Fibroblast of lung (primary cell): ENCODE measurements at places on chromosomes 7 and 10.

GRCh38 chr10:58791137-58791536 is 278.5 kb downstream of the BICC1 start:
- peak; percentile 74 for DNase-seq

DNA sequence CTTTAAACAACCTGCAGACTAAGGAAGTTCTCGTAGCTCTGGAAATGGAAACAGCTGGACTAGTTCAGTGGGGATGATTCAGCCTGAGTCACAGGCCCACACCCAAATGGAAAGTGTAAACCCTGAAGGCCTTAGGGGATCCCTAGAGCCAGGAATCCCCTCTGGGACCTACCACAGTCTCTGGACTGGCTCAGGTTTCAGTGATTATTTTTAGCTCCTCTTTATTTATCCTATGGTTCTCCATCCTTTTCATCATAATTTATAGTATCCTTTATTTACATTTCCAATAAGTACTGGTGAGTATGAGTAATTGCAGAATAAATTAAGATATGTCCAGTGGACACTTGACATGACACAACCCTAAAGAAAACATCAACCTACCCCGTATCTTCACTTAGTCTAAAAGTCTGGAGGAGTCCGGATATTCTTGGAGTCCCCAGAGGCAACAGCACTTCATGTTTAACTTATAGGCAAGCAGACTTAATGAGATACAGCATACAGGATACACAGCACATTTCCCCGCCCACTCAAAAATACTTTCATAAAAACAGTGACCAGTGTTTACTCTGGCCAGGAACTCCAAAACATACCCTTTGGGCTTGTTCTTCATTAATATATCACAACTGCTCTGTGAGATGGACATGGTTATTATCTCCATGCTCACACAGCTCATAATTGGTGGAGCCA is 28.4 kb upstream of the SEMA3E start:
- DNase-seq, result peak; percentile 99

GRCh38 chr10:69807122-69807521 is 5.4 kb downstream of the COL13A1 start:
- DNase-seq, result peak; percentile 48

- no peak for DNase-seq
Measured at GRCh38 chr10:25175527-25176420, 973 bp downstream of the GPR158 start.

- no peak for DNase-seq
Measured at GRCh38 chr7:123757095-123757494, 8.3 kb upstream of the WASL start.

DNA sequence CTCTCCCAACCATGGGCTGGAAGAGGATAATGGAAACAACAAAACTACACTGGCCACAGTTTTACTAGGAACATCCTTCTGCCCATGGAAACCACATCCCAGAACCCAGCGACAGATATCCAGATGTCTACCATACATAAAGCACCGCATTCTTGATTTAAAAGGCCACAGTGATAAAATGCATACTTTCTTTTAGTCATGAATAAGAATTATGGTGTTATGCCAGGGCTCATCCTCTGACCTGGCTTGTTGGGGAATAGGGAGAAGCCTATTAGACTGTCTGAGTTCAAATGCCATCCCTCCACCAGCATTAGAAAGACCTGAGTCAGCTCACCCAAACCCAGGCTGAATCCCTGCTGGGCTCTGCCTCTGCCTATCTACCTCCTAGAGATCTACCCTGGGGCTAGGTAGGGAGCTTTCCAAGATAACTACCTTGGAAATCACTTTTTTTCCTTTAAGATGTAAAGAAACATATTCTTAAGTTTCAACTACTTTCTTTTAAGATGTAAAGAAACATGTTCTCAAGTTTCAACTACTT is 5.2 kb downstream of the ABCA13 start:
- DNase-seq, result no peak

DNA sequence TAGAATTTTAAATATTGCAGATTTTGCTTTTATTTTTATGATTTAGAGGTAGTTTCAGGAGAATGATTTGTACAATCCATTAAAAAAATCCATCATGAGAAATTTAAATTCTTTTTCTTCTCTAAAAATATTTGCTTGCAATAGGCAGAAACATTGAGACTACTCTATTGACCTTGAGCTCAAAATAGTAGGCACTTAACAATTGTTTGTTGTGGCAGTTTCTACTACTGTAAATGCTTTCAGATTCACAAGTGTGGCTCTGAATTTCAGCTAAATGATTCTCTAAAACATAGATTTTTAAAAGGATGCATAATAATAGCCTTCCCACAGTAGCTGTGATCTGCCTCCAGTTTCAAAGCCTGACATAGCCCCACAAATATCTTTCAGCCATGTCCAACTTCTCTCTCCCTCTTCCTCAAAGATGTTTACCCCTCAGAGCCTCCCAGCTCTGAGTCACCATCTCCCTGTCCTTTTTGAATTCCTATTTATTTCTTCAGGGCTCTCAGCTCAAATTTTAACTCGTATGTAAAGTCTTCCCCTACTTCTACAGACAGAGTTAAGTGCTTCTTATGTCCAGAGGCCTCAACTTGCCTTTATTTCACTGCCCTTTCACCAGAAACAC is 160.5 kb downstream of the AOAH start:
- DNase-seq, result peak; percentile 46

DNA sequence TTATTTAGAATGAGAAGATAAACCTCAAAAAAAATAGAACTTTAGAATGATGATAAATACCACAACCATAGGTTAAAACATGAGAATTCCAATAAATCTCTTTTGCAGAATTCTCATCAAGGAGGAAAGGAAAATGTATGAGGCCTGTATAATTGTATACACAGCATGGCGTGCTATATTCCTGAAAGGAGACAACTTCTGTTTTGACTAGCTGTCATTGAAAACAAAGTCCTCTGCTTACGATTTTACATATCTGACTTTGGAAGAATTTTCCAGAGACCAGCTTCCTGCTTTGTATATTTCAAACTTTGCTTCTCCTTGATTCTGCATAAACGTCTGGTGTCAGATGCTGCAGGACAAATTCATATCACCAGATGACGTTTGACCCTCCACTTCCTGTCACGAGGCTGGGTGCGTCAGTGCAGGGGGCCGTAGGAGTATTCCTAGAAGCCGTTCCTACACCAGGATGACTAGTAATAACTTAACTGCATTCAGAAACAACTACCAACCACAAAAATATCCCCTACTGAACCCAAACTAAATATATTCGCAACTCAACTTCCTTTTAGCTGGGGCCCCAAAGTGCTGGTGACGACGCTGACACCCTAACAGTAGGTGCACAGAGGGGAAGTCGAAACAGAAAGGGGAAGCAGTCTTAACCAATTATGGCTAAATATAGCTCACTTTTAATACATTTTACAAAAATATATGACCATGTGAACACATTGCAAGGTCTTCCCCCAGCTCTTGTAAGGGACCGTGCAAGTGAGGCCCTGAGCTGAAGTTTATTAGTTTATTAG is 178.6 kb upstream of the INHBA start:
- peak; percentile 39 for DNase-seq

GRCh38 chr7:34160261-34160752 is 255.0 kb downstream of the BMPER start:
- DNase-seq, result peak; percentile 90

DNA sequence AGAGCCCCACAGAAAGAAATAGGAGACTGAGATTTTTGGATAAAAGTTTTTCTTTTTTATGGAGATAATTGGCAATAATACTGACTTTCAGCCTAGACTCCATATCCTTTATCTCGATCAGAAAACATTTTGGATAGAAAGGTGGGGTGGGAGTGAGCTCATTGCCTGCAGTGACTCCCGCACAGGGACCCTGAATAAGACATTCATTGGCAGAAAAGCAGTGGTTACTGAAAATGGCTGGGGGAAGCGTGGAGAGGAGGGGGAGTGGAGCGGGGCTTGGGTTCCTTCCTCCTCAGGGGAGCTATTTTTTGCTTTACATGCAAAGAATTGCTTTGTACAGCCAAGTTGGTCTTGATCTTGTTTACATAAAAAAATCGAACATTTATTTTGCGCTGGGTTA is 90.4 kb upstream of the BMPER start:
- DNase-seq, result no peak

DNA sequence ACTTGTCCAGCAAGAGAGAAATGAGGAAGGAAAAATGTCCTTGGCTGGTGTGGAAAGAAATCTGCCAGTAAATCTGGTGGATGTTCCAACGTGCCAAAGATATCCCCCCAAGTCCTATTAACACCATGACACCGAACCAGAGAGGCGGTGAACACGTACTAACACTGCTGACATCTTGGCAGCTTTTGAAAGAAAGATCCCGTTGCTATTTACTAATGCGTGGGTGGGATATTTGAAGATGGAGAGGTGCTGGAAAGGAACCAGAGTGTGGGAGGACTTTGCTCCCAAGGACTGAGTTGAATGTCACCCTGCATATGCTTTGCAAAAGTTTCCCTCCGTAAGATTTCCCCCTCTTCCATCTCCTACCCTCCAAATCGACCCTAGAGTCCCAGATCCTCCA is 7.9 kb downstream of the CCDC3 start:
- DNase-seq, result no peak

GRCh38 chr7:20268824-20269223 is 51.6 kb upstream of the MACC1 start:
- DNase-seq, result peak; percentile 9

- DNase-seq, result no peak
Measured at GRCh38 chr7:120462991-120463390, 190.0 kb downstream of the KCND2 start.

GRCh38 chr10:3647074-3647473 is 137.9 kb downstream of the KLF6 start:
- DNase-seq, result no peak

DNA sequence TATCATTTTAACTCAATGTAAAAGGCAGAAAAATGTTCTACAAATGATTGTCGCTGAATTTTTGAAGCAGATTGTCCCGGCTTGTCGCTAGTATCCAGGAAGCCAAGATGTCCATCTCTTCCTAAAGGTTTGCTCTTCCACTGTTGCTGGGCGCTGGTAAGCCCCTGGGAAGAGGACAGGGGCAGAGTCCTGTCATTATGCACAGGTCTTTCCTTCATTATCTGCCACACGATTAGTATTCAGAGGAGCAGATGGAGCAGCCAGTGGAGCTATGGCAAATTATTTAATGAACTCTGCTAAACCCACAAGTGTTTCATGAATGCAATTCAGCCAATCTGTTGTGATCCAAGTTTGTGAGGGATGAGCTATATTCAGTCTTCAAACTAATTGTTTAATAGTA is 499.1 kb upstream of the NRP1 start:
- DNase-seq, result no peak

GRCh38 chr7:44215531-44215930 is 14.8 kb downstream of the YKT6 start:
- DNase-seq, result no peak

- DNase-seq, result no peak
Measured at GRCh38 chr10:74032900-74033655, 35.2 kb downstream of the VCL start.

- no peak for DNase-seq
Measured at GRCh38 chr7:106817098-106817497, 48.0 kb upstream of the PIK3CG start.

DNA sequence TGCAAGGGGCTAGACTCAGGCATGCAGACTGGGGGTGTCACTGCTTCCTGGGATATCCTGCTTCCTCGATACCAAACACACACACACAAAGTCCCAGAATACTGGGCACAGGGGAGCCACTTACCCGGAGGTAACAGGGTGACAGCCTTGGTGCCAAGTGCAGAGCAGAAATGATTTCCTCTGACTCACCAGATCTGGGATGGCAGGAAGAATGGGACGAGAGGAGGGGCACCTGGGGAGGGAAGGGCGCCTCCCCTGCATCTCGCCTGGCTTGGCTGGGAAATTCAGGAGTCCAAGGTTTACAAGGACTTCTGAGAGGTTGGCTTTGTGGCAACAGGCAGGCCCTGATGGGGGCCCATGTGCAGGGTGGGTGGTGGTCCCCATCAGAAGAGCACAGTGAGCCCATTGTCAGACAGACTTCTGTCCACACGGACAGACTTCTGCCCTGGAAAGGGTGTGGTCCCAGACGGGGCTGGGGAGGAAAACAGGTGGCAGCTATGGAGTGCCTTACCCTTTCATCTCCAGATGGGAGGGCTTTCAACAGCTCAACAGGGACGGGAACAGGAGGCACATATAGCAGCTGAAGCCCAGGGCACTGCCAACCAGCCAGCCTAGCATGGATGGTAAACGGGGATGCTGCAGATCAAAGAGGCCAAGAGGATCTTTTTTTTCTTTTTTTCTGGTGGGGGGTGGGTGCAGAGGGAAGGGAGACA is 9.7 kb upstream of the CCL24 start:
- DNase-seq, result no peak

- DNase-seq, result no peak
Measured at GRCh38 chr7:105675934-105676371, 94.7 kb upstream of the EFCAB10 start.

DNA sequence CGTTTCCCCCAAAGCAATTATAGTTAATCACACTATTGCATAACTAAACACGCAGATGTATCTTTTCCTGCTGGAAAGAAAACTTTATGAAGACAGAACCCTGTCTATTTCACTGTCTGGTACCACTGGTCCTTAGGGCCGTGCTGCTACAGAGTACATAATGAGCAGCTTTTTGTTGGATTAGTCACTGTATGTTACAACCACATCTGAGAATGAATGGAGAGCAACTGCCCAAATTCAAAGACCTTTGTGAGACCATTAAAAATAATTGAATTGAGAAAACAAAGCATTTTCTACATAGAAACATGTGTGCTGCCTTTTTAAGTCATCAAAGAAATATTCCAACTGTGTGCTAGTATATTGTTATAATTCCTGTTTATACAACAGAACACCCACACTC is 111.3 kb upstream of the SORCS1 start:
- no peak for DNase-seq
